ENCODE measurements at places on chromosomes 13 and 19.

DNA sequence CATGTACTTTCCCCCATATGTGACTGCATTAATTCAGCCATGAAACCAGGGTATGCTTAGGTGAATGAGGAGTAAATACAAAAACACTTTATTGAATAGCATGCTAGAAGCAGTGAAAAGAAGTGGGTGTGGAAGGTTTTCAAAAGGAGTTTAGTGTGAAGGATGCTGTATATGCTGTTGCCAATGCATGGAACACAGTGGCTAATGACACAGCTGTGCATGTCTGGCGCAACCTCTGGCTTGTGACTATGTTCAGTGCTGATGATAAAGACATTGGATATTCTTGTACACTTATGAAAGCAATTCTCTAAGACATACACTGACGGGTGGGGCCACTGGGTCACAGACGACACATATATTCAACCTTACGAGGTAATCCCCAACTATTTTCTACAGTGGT is 55.2 kb downstream of the SOX21 start:
- DNase-seq = no peak

DNA sequence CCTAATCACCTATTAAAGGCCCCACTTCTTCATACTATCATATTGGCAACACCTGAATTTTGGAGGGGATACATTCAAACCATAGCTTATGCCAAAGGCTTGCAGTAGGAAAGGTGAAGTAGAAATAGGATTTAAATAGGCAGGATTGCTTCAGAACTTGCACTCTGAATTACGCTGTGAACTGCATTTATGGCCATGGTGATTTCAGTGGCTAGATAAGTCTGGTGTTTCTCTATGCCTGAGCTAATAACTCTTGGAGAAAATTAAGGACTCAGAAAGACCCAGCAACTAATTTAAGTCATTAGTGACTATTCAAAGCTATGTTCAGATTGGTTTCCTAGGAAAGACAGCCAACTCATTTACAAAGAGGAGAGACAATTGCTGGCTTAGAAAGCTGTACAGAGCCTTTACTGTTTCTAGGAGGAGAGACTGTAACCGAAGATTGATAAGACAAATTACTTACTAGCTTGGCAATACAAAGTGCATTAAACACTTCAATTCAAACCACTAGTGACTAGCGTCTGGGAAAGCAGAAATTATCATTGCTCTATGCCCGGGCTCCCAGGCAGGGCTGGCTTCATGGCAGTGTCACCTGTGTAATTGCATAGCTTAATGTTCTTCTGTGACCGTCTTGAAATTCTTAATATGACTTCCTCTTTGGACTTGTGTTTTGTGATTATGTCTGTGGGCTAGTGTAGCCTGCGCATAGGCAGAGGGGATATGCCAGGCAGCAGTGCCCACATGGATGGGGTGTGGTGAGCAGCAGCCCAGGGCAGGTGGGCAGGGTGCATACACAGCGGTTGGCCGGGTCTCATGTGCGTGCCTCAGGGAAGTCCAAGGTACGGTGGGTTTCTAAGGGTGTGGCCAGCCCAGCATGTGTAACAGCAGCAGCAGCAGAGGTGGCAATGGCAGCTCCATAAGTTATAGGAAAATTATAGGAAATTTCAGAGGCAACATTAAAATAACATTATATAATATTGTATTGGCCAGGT is 60.1 kb downstream of the KL start:
- DNase-seq = no peak

DNA sequence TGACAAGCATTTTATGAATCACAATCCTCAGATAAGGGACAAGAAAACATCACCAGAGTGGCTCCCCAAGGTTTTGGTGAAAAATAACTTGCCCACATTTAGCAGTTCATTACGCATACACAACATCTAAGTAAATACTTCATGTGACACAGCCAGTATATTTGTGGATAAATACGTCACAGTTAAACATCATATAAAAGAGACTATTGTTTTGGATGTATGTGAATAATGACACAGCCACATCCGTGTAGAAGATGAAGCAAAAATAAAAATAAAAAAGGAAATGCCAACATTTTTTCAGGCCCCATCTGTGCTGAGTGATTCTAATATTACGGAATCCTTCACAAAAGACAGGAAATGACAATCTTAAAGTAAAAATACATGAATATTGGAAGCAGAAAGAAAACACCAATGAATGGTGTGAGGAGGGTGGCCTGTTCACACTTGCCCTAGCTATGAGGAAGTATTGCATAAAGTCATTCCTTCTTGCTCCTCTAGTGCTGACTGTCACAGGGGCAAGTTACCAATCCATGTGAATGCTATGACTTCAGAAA is 457.1 kb downstream of the KLF12 start:
- DNase-seq = no peak

DNA sequence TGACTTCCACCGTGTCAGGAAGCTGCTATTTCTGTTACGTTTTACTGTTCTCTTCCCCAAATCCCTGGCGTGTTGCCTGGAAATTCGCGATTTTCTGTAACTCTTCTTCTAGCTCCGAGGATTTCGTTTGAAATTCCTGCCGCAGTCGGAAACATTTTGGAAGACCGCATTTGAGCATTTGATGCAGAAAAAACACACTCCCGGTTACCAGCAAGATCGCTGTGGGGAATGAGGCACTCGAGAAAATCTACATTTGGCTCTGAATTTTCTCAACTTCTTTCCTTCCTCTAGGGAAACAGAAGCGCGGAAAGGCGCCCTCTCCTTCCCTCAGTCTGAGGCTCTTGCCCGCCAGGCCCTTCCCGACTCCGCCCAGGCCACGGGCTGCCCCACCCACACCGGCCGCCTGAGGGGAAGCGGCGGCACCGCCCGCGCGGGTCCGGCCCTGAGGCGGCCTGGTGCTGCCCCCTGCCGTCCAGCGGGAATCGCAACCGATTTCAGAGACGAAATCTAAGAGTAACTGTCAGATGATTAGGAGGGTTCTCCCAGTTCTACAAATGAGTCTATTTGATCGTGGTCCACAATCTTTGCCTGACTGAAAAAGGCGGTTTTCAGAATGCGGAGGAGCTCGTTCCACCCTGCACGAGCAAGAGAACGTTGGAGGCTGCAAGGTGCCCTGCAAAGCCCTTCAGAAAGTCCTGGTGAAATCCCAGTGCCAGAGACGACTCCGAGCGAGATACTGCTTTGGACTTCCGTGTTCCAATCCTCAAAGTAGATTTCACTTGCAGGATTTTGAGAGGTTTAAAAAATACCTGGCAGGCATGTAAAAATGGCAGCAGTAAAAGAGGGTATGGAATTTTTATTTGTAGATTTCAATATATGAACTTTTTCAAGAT is 18.4 kb upstream of the TUBGCP3 start:
- DNase-seq = peak; percentile 99

- DNase-seq = peak; percentile 57
Measured at GRCh38 chr19:46990991-46991676, 28.5 kb upstream of the NPAS1 start.

DNA sequence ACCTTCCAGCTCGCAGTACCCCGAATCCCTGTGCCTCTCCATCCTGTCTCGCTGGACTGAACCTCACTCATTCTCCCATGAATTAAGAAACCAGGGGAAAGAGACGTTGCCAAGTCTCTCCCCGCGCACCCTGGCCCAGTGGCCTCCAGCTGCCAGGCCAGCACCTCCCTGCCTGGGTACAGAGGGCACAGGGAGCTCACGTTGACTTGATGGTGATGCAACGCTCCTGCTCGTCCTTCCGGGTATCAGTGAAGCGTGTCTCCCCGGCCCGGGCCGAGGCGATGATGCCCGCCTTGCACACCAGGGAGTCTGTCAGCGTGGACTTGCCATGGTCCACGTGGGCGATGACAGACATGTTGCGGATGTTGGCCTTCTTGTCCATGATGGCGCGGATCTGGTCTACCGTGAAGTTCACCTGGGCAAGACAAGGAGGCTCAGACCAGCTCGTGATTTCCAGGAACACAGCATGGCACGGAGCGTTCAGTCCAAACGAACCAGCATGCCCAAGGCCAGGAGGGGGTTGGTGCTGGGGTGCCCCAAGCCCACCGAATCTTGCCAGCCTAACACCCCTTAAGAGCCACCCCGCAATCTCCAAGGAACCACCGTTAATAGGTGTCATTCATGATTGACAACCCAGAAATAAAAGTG is 1.2 kb downstream of the EEF2 start:
- DNase-seq = no peak

DNA sequence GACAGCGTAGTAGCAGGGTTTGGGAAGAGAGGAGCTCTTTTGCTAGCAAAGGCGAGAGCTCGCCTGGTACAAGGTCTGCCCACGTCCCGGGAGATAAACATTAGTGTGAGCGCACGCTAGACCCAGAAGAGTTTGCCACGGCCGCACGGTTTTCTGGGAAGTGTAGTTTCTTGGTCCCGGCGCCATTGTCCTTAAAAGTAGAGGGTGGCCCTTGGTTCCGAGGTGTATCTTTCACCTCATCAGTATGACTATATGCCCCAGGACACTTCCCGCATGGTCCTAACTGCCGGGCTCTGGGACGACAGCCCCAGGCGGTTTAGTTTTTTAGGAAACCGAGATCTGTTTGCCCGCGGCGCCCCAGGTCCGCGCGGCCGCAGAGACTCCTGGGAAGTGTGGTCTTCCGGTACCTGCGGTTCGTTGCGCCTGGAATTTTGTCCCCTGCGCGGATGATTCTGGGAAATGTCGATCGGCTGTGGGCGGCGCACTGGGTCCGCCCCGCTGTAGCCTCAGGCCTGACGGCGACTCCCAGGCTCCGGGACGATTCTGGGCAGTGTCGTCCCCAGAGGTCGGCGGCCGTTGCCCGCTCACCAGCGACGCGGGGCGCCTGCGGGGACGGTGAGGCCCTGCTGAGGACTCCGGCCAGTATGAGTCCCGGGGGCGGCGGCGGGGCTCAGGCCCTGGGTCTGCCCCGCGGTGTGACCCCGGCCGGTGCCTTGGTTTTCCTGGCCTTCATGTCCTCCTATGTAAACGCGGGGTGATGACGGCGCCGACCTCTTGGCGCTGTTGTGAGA is at the start of gene ZNF181:
TSS of gene ZNF181 (plus strand) at position 498 of the 791 bp plus-strand sequence. CDS start 795 bp downstream, outside the sequence.
- peak; percentile 75 for DNase-seq

DNA sequence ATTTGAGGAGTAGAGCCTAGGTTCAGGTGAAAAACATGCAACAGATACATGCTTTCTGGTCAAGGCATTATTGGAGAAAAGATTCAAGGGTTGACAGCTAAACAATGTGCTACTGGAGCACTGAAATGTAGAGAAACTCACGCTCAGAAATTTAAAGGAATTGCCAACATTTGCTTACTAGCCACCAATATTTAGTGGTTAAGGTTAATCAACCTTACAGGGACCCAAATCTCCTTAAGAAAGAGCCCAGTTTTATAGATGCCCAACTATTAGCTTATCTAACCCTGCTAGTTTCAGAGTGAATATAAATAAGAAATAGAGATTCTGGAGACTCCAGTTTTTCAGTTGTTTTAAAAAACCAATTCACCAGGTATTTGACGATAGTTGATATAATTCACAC is 203.6 kb downstream of the DACH1 start:
- no peak for DNase-seq

- DNase-seq = no peak
Measured at GRCh38 chr19:7904074-7905020, 670 bp downstream of the MAP2K7 start.

- no peak for DNase-seq
Measured at GRCh38 chr19:32257326-32258073, 87.9 kb upstream of the ZNF507 start.

DNA sequence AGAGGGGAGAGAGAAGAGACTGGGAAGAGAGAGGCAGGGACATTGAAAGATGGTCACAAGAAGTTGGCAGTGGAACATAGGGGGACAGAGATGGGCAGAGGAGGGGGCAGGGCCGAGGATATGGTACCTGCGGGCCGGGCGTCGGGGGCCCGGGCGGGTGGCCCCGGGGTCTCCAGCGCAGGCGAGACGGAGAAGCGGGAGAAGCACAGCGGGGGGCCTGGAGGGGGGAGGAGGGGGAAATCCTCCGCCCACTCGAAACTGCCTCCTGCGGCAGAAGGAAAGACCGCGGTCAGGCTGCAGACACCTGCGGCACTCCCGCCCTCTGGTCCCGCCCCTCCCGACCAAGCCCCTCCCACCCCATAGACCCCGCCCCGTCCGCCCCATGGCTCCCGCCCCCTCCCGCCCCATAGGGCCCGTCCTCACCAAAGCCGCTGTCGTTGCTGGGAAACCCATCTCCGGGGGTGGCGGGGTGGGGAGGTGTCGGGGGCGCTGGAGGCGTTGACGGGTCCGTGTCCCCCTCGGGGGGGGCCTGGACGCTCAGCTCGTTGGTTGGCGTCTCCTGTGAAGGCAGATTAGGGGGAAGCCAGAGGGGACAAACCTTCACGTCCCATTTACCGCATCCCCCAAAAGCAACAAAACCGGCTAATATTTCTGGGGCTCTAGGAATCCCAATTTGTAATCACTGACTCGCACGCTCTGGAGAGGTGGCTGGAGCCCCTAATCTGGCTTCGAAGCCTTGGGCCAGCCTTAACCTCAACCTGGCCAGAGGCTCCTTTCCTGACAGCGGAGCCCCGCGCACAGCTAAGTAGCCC is 20.4 kb downstream of the LMTK3 start:
- DNase-seq = no peak

DNA sequence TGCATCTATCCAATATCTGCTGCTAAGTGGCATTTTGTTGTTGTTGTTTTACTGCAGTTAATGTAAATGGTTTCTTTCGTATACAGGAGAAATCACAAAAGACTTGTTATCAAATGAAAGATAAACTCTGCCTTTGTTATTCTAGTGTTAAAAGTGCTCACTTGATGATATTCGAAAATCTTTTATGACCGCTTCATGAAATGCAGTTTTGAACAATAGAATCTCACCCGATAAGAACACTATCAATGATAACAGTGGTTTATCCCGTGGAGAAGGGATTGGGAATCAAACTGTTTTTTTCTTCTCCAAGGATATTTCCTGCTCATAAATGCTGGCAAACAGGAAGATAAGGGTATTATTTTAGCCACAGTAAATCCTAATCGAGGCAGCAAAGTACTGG is 1366.3 kb downstream of the OLFM4 start:
- DNase-seq = no peak

- peak; percentile 48 for DNase-seq
Measured at GRCh38 chr19:53182202-53182601, 11.0 kb downstream of the ZNF665 start.

DNA sequence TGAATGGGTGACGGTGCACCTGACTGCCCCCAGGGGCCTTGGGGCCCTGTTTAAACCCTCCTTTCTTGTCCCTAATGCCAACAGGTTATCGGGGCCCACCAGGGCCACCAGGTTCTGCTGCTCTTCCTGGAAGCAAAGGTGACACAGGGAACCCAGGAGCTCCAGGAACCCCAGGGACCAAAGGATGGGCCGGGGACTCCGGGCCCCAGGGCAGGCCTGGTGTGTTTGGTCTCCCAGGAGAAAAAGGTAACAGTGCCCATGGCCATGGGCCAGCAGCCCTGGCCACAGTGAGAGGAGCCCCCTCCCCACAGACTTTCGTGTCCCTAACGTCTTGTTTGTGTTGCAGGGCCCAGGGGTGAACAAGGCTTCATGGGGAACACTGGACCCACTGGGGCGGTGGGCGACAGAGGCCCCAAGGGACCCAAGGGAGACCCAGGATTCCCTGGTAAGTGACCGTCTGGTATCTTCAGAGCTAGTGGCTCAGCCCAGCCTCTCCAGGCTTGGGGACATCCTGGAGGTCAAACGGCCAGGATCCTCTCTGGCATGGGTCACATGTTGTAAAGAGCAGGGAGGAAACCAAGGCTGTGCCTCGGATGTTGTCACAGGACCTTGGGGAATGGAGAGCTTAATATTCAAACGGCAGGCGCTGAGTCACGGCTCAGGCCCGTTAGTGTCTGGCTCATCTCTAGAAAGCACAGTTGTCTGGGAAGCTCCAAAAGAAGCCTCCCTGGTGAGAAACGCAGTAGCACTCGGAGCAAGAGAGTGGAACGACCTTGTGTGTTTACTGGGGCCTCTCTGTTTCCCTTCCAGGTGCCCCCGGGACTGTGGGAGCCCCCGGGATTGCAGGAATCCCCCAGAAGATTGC is 58.3 kb downstream of the RAB20 start:
- DNase-seq = no peak

GRCh38 chr13:94968040-94968756 is 255.9 kb upstream of the SOX21 start:
- DNase-seq = peak; percentile 26
